ENCODE measurements at places on chromosomes 11 and 22. TPM values are rescaled to one million over a fixed set of nuclear protein-coding genes. Genes with fewer than 3 reads are reported as not detected.

The FGF3 gene
- total RNA-seq: not detected

The MUC5B gene
- total RNA-seq: 3.4 TPM

The ACR gene
- total RNA-seq: not detected

- no peak overlapping the region for H3K27ac ChIP-seq
- H3K4me3 ChIP-seq: no peak overlapping the region
- peaks cover 13% of the 10 kb centered on the region for H3K36me3 ChIP-seq
- H3K4me1 ChIP-seq: peaks cover 23% of the 10 kb centered on the region
- H3K27me3 ChIP-seq: no peaks in the 10 kb centered on the region
- DNase-seq: no peak
Observed at GRCh38 chr11:77103319-77103718, 679 bp downstream of the OMP start.

- H3K4me3 ChIP-seq: no peak overlapping the region
- no peaks in the 10 kb centered on the region for H3K36me3 ChIP-seq
- peaks cover 18% of the 10 kb centered on the region for H3K27me3 ChIP-seq
Observed at GRCh38 chr11:124807660-124808270, 7.6 kb upstream of the MSANTD2 start.

- H3K4me1 ChIP-seq: peaks cover 97% of the 10 kb centered on the region
- peaks cover 9% of the 10 kb centered on the region for H3K36me3 ChIP-seq
- DNase-seq: no peak
- H3K27me3 ChIP-seq: no peaks in the 10 kb centered on the region
- H3K4me3 ChIP-seq: no peak overlapping the region
- H3K27ac ChIP-seq: peak overlapping the region; percentile 67
Observed at GRCh38 chr22:43001271-43002201, 13.4 kb downstream of the PACSIN2 start.

Data from Calu3 (cell line).